ENCODE measurements at places on chromosomes 1 and 21.

- DNase-seq: no peak
Observed at GRCh38 chr1:146051452-146051851, 29.9 kb upstream of the HJV start.

DNA sequence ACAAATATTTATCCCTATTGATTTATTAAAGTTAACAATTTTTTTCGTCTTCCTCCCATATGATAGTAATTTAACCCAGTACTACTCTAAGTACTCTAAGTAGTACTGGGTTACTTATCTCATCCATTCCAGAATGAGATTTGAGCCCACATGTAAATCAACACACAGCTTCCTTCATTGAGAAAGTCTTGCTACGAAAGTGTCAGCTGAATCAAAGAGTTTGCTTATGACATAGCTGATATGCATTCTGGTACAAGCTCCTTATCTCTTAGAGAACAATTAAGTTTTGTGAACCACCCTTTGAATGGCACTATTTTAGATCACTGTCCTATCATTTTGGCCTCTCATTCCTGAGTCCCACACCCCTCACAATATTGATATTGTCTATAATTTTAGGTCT, 2.4 kb upstream of the SLC44A3 start:
- no peak for DNase-seq

DNA sequence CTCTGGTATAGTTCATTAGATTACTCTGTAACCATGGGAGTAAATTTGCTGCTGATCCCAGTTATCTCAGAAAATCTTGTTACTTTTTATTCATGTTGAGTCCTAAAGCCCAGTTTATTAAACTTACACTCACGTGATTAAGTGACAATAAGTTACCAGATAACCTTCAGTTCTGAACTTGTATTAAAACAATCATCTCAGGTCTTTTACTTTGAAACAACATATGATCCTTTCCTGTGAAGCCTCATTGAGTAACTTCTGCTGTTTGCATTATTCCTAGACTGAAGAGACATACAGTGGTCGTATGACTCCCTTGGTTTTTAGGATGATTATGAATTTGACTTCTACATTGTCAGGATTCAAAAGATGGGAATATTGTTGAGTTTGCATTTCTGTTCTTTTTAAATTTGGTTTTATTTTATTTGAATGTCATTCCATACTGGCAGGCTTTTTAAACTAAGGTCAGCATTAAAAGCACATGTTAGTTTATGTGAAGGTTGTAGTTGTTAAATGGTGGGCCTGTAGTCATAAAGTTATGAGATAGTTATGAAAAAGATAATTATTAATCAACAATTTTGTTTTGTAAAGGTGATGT, 117.9 kb downstream of the CD247 start:
- DNase-seq: no peak

DNA sequence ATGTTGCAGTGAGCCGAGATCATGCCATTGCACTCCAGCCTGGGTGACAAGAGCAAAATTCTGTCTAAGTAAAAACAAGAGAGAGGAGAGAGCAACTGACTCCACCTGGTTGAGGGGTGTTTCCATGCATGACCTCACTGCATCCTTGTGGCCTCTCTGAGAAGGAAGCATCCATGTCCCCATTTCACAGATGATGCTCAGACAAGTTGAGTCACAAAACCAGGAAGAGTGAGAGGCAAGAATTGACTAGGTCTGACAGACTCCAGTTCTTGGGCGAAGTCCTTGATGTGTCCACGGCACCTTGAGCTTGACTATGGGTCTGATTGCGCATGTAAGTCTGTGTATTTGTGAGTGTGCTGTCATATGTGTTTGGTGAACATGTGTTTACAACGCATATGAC, 105.8 kb downstream of the LACTBL1 start:
- no peak for DNase-seq

GRCh38 chr1:45008516-45008915, 2.6 kb downstream of the HECTD3 start:
- DNase-seq: no peak

- DNase-seq: peak; percentile 73
Observed at GRCh38 chr1:235011599-235012435, 116.8 kb downstream of the TOMM20 start.

Measured in GM18507 (cell line).